ENCODE measurements at places on chromosomes 6 and 20.

- no peak for DNase-seq
These were observed 17.5 kb downstream of the C20orf173 start for GRCh38 chr20:35511814-35512420.

- no peak for DNase-seq
These were observed 117.0 kb downstream of the ME1 start for GRCh38 chr6:83313882-83314281.

GRCh38 chr6:90739339-90739738 lies 152.5 kb upstream of the MAP3K7 start:
- DNase-seq = no peak

DNA sequence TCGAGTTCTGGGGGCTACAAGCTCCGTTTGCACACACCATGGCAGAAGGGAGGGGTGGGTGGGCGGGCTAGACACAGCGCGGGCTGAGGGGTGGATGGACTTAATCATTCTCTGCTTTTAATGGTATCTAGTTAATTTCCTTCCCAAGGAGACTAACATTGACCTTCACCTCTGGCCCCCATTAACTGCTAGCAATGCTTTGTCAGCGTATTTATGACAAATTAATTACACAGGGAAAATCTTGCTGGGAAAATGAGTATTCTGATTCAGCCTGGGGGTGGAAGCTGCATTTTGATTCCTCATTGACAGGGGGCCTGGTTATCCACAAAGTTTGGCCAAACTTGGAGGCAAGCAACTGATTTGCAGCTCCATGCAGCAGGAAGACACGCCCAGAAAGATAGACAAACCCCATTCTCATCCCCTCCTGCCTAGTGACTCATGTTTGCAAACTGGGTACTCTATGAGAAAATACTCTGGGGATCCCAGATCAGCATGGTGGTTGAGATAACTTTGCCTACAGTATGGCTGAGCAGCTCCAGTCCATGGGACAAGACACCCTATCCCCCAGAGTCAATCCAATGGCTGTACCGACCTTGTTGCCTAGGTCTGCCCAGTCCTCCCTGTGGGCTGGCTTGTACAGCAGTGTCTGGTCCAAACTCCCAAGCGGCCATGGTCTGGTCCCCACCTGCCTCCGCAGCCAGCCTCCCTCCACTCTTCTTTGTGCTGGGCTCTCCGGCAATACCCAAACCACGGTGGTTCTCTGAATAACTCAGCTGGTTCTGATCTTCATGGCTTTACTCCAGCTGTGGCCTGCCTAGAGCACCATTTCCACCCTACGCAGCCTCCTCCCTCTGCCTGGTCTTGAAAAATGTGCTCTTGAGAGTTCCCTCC lies 19.7 kb downstream of the ZBP1 start:
- no peak for DNase-seq

GRCh38 chr6:106677282-106677681 lies 47.9 kb downstream of the QRSL1 start:
- DNase-seq = no peak

DNA sequence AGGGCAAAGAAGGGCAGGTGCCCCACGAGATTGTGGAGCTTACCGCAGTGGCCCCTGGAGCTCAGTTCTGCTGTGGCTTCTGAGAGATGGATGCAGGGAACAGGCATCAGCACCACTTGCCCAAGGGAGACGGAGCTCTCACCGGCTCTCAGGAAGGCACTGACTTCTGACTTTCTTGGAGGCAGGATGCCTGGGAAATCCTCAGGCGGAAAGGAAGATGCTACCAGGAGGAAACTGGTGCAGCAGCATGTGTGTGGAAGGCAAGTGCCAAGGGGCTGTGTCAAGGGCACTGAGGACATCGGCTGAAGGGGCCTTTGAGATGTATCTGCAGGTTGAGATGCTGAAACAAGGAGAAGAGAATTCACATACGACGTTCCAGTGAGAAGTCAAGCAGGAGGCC lies 64.0 kb downstream of the FOXA2 start:
- DNase-seq = no peak

GRCh38 chr6:51152594-51152993 lies 333.9 kb downstream of the TFAP2B start:
- DNase-seq = no peak

DNA sequence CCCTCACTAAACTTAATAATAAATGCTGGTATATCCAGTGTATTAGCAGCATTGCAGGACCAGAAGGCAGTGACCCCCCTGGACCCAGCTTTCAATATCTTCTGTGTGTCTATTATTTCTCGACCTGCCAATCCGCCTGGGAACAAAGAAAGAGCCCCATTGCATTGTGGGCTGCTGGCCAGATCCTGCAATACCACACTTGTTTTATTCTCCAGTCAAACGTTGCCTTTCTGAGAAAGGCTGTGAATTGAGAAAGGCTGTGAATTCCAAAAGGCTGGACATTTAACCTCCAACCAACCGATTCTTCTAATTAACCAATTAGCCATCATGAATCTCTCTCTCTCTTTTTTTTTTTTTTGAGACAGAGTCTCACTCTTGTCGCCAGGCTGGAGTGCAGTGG lies 1.5 kb upstream of the MTO1 start:
- DNase-seq = no peak

- DNase-seq = no peak
These were observed 184.2 kb upstream of the BMP2 start for GRCh38 chr20:6583134-6583738.

GRCh38 chr20:63323357-63323981 lies 30.5 kb downstream of the COL20A1 start:
- no peak for DNase-seq

DNA sequence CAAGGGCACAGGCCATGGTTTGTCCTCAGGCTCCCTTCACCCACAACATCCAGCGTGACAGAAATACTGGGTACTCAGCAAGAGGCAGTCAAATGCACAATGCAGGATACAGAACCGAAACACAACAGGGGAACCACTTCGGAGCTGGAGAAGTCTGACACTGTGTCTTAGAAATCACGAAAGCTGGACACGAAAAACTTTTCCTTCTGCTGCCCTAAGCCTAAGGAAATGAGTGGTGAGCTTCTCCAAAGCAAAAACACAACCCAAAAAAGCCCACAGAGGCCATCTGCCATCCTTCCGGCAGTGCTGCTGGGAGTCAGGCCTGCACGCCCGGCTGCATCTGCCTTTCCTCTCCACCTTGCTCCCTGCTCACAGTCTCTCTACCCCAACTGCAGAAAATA lies 106.3 kb downstream of the SLC23A2 start:
- no peak for DNase-seq

DNA sequence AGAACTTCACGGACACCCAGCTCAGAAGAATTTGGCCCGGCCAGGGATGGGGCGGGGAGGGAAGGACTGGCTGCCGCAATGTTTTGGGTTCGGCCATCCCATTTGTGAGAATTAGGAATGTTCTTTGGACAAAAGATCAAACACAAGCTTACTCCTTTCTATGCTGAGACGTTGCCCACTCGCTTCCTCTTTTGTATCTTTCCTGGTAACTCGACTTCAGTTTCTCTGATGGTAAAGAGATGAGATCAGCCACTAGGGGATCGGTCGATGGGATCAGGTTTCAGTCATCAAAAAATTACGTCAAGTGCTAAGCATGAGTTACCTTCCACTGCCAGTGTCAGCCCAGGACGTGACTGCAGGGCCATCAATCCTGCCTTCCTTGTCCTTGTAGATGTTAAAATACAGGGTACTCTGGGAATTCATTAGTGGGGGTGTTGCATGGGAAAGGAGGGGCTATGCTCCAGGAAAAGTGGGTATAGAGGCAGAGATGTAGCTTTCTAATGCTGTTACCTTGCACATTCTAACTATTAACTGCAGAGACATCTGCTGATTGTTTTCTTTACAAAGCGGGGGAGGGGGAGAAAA lies 190.2 kb downstream of the TSHZ2 start:
- DNase-seq = no peak

- no peak for DNase-seq
These were observed 134.7 kb downstream of the AIG1 start for GRCh38 chr6:143195349-143195845.

- no peak for DNase-seq
These were observed 469.8 kb upstream of the SOX4 start for GRCh38 chr6:21123507-21124436.

DNA sequence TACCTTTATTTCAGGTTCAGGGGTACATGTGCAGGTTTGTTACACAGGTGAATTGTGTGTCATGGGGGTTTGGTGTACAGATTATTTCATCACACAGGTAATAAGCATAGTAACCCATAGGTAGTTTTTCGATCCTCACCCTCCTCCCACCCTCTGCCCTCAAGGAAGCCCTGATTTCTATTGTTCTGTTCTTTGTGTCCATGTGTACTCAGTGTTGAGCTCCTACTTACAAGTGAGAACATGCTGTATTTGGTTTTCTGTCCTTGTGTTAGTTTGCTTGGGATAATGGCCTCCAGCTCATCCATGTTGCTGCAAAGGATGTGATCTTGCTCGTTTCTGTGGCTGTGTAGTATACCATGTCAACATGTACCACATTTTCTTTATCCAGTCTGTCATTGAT lies 66.0 kb downstream of the STK4 start:
- no peak for DNase-seq

GRCh38 chr6:18323935-18324705 lies 59.8 kb upstream of the DEK start:
- peak; percentile 21 for DNase-seq

GRCh38 chr20:41168281-41169161 lies 31.2 kb downstream of the PLCG1 start:
- no peak for DNase-seq

- DNase-seq = no peak
These were observed at the start of gene TGM3 for GRCh38 chr20:2295886-2296515. Gene TGM3, plus strand, starts transcription at chr20:2296001. Its CDS starts 63 bp downstream, at chr20:2296064.

- DNase-seq = no peak
These were observed 3.3 kb downstream of the SNAI1 start for GRCh38 chr20:49986049-49986448.

DNA sequence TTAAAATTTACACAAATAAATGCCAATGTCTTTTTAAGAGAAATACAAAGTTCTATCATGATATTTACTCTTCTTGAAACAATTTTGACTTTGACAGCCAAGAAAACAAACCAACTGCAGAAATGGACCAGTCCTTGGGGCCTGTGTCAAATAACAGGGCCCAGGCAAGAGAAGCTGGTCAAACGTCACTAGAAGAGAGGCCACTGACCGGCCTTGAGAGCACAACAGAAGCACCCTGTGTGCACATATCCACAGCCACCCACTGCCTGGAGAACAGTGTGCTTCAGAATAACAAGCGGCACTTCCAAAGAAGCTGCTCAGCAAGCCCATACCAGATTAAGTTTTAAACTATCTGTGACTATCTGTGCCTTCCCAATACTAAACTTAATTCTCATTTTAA lies 14.8 kb downstream of the APMAP start:
- DNase-seq = no peak

GRCh38 chr20:49426873-49427272 lies 55.6 kb downstream of the KCNB1 start:
- no peak for DNase-seq

DNA sequence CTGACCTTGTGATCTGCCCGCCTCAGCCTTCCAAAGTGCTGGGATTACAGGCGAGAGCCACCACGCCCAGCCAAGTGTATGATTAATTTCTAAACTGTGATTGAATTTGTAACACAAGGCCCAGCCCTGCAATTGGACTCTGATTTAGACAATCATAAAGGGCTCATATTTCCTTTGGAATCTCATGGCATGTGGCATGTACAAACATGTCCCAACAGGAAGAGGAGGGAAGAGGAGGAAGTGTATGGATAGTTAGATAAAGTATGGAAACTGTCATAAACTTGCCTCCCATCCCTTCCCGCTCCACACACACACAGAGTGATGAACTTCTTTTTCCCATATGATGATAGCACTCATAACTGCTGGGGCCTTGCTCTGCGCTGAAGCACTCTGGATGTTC lies 27.2 kb upstream of the QKI start:
- DNase-seq = no peak

- DNase-seq = no peak
These were observed 17.1 kb downstream of the KIF6 start for GRCh38 chr6:39707962-39708683.

GRCh38 chr20:21090721-21091120 lies 15.4 kb downstream of the LINC00237 start:
- no peak for DNase-seq

- DNase-seq = peak; percentile 70
These were observed 47.6 kb downstream of the ZDHHC14 start for GRCh38 chr6:157428427-157429202.

GRCh38 chr20:2840967-2841531 lies 504 bp downstream of the VPS16 start:
- DNase-seq = no peak

DNA sequence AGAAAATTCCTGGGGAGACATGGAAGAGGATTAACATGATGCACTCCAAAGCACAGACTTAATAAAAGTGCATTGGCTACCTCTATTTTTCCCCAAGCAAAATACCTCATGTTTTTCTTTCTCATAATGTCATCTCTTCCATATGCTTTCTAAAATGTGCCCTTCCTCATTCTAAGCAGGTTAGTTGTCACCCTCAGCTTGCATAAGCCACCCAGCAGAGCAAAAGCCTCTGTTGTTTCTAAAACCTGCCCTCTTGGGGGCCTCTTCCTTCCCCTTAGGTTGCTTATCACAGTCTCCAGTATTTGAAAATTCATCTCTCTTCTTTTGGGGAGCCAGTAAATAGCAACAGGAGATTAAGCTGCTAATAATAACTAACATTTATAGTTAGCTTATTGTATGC lies 183.6 kb upstream of the FLRT3 start:
- no peak for DNase-seq

DNA sequence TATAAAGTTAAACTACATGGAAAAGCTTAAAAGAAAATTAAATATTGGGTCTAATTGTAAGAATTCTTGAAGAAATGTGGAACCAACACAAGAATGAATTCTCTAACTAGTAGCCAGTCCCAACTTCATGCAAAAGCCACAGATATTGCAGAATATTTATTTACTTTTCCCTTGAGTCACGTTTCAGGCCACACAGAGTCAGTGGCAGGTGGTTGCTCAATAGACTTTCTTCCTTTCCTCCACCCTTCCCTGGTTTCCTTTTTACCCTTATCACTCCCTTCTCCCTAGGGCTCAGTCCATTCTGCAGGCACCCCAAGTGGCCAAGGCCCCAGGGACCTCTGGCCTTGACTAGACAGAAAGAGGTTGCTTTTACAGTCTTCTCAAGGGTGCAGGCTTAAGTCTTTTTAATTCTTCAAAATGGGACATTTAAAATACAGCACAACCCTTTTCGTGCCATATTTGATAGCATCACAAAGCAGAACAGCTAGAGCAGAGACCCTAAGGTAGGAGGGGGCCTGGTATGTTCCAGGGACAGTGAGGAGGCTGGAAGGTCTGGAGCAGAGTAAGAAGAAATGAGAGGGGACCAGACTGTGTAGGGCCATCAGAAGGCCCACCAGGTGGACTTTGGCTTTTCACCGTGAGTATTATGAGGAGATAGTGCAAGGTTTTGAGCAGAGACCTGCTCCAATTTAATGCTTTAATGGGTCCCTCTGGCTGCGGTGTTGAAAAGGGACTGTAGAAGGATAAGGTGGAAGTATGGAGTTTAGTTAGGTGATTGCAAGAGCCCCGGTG lies 65.0 kb downstream of the HDDC2 start:
- no peak for DNase-seq

All from activated CD4-positive, alpha-beta T cell treated with anti-CD3 and anti-CD28 coated beads, Interleukin-2, amount 50 U/mL, for 24 hours (primary cell).